GM10248 (cell line): ENCODE measurements at places on chromosomes 5 and 9.

GRCh38 chr5:132301344-132302271 lies 7.4 kb downstream of the SLC22A4 start:
- DNase-seq, result no peak

- no peak for DNase-seq
Measured at GRCh38 chr5:134566741-134567221, 41.3 kb downstream of the JADE2 start.

DNA sequence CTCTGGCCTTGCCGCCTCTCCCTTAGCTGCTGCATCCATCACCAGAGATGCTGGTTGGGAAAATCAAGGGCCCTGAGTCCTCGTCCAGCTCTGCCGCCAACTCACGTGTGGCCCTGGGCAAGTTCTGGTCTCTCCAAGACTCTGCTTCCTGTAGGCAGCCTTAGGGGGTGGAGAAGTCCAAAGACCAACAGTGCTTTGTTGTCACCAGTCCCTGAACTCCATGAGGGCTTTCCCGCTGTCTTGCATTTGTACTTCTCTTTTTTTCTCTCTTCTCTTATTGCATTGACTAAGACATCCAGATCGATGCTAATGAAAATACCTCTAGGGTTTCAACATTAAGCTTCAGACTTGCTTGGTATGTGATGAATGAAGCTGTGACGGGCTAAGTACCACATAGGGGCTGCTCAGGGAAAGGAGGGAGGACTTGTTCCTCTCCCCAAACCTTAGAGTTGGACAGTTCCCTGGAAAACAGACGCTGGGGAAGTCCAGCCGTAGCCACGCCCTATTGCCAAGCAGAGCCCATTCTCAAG lies 63.7 kb upstream of the STXBP1 start:
- DNase-seq, result no peak

DNA sequence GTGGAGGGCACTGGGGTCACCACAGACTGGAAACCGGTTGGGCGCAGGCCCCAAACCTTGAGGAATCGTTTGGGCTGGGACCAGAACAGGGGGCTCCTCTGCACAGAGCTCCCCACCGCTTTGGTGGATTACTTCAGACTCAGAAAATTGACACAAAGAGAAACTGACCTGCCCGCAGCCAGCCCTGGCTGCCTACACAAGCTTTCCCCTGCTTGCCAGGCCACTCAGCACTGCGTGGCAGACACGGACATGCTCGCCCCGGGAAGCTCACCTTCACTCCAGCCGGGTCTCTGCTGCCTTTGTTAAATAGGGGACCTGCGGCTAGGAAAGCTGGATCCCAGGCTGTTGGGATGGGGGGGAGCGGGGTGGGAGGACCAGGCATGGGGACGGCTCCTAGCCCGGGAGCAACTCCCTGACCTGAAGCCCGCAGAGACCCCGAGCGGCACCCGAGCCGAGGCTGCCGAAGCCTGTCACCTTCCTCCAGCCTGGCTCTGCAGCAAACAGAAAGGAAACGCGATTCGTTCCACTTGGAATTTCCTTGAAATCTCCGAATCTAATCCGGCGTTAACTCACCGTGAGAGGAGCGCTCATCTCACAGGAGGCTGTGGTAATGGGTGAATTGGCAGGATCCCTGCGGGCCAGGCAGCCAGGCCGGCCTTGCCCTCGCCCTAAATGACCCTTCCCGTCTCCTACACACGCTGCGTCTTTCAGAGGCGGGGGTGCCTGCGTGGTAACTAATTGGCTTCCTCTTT lies 8.8 kb downstream of the PAX5 start:
- no peak for DNase-seq

- DNase-seq, result no peak
Measured at GRCh38 chr5:16709691-16710433, 93.1 kb upstream of the RETREG1 start.

- DNase-seq, result no peak
Measured at GRCh38 chr5:99187611-99188010, 258.8 kb upstream of the CHD1 start.

DNA sequence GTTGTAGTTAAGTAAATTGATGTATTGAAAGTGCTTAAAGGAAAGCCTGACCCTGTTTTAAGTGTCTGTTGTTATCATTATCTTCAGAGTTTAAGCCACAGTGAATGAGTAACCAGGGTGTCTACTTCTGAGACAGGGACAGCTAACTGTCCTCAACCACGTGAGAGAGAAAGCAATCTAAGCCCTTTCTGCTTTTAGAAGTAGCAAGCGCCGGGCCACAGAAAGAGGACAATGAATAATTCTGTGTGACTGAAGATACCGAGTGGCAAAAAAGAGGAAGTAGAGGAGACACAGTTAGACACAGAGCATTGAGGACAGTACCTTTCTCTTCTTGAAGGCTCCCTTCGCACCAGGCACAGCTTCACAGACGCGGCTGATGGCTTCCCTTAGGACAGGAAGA lies 86.3 kb downstream of the S1PR3 start:
- DNase-seq, result peak; percentile 51

- DNase-seq, result no peak
Measured at GRCh38 chr9:93801581-93802284, 153.4 kb downstream of the BARX1 start.

GRCh38 chr5:155024015-155024414 lies 10.5 kb downstream of the KIF4B start:
- no peak for DNase-seq

DNA sequence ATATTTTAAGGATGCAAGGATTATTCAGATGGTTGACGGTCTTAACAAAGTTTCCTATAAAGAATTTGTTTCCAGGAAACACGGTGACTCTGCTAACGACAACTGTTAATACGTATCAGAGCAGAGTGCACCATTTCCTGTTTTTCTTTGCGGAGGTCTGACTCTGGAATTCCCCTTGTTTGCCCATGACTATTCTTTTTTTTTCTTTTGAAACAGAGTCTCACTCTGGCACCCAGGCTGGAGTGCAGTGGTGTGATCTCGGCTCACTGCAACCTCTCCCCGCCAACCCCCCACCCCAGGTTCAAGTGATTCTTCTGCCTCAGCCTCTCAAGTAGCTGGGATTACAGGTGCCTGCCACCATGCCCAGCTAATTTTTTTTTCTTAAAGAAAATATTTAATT lies 115.9 kb downstream of the CDC42SE2 start:
- DNase-seq, result peak; percentile 28

DNA sequence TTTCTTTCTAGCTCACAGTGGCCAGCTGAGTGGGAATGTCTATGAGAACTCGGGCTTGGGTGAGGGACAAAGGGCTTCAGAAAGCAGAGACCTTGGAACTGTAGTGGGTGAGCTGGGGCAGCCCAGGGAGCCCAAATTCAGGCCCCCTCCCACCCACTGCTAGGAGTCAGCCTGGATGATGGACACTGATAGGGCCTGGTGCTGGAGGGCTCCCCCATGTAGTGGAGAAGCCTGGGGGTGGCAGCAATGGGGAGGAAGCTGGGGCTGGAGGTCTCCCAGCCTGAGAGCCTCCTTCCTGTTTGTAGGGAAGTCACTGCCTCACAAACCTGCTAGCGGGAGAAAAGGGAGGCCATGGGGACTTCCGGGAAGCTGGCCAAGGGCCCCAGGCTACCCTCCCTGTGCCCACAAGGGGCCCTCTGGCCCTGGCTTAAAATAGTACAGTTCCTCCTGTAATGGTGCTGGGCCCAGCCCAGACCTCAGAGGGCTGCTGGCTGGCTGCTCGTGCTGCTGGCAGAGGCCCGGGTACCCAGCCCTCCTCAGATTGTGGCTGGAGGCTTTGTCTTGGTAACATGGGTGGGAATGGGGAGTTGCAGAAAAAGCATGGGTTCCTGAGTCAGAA lies 6.3 kb upstream of the NR5A1 start:
- no peak for DNase-seq

GRCh38 chr9:92393686-92394085 lies 10.7 kb downstream of the OGN start:
- DNase-seq, result no peak

- peak; percentile 17 for DNase-seq
Measured at GRCh38 chr9:92970467-92970923, 23.2 kb downstream of the FGD3 start.

GRCh38 chr9:95127249-95128176 lies 190.0 kb downstream of the FANCC start:
- peak; percentile 85 for DNase-seq

DNA sequence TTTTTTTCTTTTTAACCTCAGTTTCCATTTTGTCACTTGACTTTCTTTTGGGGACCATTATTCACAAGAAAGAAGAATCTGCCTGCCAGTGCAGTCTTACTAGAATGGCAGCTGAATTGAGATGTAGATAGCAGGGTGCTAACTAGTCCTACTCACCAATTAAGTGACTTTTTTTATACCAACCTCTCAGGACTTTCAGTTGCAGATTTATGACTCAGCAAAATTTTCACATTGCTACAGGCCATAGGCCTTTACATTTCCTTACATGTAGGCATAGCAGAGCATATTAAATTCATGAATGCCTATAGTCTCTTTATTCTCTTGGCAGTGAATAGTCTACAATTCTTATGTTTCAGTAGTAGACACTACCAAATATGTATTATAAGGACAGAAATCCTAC lies 54.0 kb upstream of the FKTN start:
- DNase-seq, result no peak

GRCh38 chr5:107930092-107930491 lies 259.4 kb upstream of the EFNA5 start:
- no peak for DNase-seq

- no peak for DNase-seq
Measured at GRCh38 chr5:164235300-164235891, 730.0 kb downstream of the MAT2B start.

GRCh38 chr5:42108468-42108867 lies 183.4 kb downstream of the FBXO4 start:
- no peak for DNase-seq

- no peak for DNase-seq
Measured at GRCh38 chr9:83291196-83291595, 228.3 kb upstream of the RASEF start.

GRCh38 chr5:52878656-52879055 lies 90.9 kb downstream of the ITGA1 start:
- DNase-seq, result no peak
